NCI-H187 (cell line): ENCODE measurements at places on chromosomes 6 and 20.
A peak's percentile ranks its signal among the peaks of the same experiment; 100 is the strongest.

- DNase-seq, result no peak
Measured at GRCh38 chr6:155062866-155063341, 67.8 kb downstream of the TIAM2 start.

DNA sequence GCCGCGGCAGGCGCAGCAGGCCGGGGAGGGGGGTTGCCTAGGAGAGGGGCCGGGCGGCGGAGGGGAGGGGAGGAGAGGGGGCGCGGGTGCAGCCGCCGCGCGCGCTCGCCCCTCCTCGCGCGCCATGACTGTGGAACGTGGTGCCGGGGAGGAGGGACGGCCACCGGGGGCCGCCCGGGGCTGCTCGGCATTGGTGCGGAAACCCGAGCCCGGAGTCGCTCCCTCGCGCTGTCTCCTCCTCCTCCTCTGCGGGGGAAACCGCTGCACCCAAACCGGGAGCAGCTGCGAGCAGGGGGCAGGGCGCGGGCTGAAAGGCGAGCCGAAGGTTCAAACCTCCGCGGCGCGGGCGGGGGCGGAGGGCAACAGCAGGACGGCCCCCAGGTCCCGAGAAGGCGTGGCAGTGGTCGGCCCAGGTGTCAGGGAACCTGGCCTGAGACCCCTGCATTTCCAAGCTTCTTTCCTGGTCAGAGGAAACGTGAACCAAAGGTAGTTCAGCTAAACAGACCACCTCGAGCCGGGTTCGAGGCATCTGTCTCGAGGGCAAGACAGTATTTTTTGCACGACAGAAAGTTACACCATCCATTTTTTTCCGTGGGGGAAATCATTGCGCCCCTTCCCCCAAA, 1.4 kb upstream of the TRERF1 start:
- peak; percentile 77 for DNase-seq

DNA sequence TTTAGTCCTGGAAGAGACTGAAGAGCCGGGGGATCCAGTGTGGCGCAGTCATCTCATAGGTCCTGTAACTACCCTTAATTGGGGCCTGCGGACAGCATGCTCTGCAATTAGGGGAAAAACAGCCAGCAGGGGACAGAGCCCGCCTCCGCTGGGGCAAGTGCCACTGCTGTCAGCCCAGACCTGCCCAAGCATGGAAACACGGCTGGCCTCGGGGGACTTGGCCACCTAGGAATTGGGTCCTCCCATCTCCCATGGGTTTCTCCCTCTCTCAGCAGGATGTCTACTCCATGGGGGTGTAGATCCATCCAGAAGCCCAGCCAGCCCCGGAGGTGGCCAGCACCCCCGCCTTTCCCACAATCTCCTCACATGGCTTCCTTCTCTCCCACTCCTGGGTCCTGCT, 3.6 kb downstream of the GHRH start:
- no peak for DNase-seq

DNA sequence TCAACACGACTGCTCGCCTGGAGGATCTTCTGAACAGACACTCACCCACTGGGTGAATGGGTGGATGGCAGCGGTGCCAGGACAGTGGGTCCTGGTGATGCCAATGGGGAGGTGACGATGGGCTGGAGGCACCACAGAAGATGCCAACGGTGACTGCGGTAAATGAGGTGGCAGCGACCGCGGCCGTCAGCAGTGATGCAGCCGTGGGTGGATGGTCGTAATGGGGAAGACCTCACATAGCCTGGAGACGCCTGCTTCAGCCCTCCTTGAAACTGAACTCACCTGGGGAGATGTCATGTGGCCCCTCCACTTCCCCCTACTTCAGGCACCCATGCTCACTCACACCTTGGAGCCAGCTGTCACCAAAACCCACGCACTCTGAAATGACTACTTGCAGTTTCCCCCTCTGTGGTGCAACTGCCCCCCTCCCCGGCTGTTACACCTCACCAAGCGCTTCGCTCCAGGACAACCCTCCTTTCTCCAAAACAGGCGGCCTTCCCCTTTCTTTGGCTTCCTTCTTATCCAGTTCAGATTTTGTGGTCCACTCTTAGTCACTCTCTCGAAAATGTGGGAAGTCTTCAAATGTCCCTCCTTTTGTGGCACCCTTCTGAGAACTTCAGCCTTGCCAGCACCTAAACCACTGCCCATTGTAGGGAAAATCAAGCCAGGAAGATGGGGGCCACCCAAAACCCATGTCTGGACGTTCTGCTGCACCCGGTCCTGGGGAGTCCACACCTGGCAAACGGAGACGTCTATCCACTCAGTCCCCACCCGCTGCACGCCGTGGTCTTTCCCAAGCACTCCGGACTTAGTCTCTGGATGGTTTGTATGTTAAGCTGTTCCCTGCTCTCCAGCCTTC, 10.4 kb upstream of the ABHD16B start:
- no peak for DNase-seq

GRCh38 chr6:80477591-80477990, 371.1 kb downstream of the BCKDHB start:
- DNase-seq, result no peak

DNA sequence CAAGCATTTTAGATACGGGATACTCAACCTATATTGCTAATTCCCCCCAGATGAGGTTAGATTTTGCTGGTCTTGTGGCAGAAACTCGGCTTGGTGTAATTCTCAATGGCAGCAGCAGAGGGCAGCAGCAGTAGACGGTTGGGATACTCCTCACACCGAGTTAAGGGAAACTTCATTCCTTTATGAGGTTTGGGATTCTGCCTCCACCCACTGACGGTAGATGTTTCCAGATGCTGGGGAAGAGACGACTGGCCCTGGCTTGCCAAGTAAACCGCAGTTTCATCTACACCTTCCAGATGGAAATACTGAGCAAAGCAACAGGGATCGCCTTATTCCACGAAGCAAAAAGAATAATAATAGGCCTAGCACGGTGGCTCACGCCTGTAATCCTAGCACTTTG, 8.2 kb upstream of the TBC1D7 start:
- DNase-seq, result peak; percentile 29

- no peak for DNase-seq
Measured at GRCh38 chr6:83510791-83511190, 1.5 kb upstream of the PRSS35 start.

DNA sequence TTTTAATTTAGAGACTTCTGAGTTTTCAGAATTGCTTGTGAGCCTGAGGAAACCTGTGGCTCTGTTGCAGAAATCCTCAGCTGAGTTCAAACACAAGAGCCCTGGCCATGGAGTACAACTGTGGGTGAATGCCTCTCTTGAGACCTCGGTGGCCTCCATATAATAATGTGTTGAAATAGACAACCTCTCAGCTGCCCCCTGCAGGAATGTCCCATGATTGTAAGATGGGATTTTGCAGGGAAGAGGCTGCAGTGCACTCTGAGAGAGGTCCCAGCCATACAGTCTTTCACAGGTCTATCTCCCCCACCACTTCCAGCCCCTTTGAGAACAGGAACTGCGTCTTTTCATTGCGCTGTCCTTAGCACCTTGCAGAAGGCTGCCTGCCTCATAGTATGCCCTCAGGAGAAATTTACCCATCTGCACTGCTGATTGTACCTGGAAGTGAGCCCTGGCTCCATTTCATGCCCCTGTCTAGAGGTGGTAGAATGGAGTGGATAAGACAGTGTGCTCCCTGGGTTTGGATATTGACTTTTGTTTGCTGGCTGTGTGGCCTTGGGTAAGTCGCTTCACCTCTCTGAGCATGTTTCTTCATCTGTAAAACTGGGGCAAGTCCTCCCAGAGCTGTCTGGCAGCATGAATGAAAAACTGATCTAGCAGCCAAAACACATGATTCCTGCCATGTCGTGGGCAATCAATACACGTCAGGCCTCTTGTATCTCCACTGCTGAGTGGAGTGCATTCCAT, 16.8 kb upstream of the CDH22 start:
- no peak for DNase-seq

GRCh38 chr20:17752459-17752858, 52.7 kb downstream of the BANF2 start:
- no peak for DNase-seq

DNA sequence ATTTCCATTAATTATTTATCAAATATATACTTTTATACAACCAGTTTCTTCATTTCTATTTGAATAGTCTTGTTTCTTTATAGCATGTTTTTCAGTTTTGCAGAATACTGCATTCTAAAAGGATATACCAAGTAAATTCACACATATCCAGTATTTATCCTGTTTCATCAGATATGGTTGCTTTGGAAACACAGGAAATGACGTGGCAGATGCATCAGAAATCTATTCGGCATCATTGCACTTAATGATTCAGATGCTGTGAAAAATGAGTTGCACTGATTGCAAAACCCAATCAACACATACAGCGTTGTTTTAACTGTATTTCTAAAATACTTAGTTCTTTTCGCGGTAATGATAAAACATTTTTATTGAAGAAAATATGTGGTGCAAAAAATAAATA, 594.9 kb downstream of the CDH26 start:
- no peak for DNase-seq

DNA sequence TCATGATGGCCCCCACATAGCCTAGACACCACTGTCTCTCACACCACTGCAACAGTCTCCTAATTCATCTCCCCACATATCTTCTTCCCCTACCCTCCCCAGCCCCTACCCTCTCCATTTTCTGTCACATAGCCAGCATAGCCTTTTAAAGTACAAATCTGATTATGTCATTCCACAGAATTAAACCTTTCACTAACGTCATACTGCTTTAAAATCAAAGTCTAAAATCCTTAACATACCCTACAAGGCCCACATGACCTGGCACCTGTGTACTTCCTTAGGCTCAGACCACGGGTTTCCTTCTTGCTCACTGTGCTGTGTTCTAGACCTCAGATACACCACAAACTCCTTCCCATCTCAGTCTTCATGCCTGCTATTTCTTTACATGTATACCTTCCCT, 5.9 kb downstream of the OSTM1 start:
- no peak for DNase-seq

- no peak for DNase-seq
Measured at GRCh38 chr20:16662467-16662866, 67.4 kb upstream of the SNRPB2 start.

- no peak for DNase-seq
Measured at GRCh38 chr6:137033828-137034227, 10.9 kb downstream of the IL20RA start.

DNA sequence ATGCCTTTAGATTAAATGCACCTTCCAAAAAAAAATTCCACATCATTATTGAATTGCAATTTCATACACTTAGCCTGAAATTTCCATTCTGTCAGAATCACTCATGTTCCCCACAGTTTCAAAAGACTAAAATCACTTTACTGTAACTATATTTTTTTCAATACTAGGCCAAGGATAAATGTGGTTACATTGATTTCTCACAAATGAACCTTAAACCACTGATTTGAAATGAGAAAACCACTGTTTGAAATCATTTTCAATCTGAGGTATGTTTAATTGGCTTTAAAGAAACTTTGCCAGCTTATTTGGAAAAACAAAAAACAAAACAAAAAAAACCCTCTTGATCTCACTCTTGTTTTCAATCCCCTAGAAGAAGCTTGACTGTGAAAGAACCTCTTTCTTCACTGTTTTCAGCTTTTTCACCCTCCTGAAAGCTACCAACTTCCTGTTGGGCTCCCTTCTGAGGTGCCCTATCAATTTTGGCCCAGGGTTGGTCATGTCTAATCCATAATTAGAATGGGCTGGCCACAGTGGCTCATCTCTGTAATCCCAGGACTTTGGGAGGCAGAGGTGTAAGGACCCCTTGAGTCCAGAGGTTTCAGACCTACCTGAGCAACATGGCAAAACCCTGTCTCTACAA, 242.5 kb downstream of the ADGRG6 start:
- no peak for DNase-seq

DNA sequence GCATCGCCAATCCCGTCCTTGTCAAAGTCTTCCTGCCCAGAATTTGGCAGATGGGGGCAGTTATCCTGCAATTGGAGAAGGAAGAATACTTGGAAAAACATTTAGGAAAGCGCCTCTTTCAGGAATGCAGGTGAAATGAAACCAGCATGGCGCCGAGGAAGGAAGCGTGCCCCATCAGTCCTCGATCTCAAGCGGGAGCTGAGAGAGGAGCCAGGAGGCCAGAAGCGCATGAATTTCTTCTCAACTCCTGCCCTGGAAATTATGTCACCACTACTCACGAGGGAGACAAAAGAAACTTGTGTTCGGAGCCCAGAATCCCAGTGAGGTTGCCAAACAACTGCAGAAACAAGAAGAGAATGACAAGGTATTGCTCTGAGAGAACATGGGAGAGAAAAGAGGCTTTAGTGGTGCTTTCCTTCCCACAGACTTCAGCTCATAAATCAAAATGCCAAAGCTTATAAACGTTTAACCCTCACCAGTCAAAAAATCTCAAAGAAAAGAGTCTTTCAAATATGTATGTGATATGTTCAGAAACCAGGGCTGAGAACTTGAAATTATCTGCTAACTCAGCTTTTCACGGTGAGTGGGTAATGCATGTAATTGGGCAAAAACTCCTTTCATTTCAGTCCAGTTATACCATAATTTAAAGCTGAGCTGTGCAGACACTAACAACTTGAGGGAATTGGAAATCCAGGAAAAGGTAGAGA, 23.9 kb downstream of the THBS2 start:
- DNase-seq, result no peak

- no peak for DNase-seq
Measured at GRCh38 chr6:53433951-53434285, 85.2 kb upstream of the ELOVL5 start.

DNA sequence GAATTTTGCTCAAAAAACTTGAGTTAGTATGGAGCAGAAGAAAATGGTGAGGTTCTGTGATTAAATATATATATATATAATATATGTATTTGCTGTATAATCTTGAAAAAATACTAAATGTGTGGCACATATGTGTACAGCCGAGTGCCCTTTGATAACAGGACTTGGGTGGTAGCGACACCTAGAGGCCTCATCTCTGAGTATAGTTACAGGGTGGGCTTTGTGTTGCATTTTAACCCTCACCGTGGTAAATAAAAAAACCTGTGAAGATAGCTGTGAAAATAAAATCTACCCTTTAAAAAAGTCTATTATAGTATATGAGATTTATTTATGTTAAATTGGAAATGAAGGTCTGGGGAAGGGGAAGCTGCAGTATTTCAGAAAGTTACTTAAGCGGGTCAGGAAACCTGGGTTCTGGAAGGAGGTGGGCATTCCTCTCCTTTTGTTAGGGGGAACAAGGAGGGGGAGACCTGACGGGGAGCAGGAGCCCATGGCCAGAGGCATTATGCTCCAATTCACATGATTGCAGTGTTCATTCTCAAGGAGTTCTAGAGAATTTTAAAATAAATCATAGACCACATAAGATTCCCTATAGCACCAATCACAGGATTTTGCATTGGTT, 82.7 kb downstream of the SH3BGRL2 start:
- DNase-seq, result no peak

DNA sequence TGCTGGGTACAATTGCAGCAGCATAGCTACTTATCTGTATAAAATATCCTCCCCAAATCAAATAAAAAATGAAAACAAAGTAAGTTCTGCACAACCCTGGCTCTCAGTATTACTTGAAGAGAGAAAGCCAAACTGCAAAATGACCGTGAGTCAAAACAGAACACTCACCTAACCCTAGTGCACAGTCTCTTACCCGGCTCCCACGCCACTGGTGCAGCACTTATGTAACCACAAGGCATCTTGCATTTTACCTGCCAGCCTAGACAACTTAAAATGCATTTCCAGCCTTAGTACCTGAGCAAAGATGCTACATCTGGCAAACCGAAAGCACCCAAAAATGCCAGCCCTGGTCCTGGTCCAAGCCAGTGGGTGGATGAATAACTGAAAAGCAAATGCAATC, 12.4 kb upstream of the SIRPB1 start:
- DNase-seq, result no peak
